ENCODE measurements at places on chromosomes 4 and X. TPM values are rescaled to one million over a fixed set of nuclear protein-coding genes. Genes with fewer than 3 reads are reported as not detected.
A peak's percentile ranks its signal among the peaks of the same experiment; 100 is the strongest.

NCAPG gene
- 3.0 TPM for total RNA-seq

FDCSP gene
- total RNA-seq, result not detected

LRIT3 gene
- not detected for total RNA-seq

TLR3 gene
- total RNA-seq, result 55.0 TPM

ZCCHC18 gene
- total RNA-seq, result 0.14 TPM

DGKK gene
- total RNA-seq, result not detected

TCEAL5 gene
- not detected for total RNA-seq

HDX gene
- 8.6 TPM for total RNA-seq

CUL4B gene
- total RNA-seq, result 47.1 TPM

GSX2 gene
- total RNA-seq, result not detected

NIPAL1 gene
- total RNA-seq, result 51.0 TPM

FOXP3 gene
- not detected for total RNA-seq

DNA sequence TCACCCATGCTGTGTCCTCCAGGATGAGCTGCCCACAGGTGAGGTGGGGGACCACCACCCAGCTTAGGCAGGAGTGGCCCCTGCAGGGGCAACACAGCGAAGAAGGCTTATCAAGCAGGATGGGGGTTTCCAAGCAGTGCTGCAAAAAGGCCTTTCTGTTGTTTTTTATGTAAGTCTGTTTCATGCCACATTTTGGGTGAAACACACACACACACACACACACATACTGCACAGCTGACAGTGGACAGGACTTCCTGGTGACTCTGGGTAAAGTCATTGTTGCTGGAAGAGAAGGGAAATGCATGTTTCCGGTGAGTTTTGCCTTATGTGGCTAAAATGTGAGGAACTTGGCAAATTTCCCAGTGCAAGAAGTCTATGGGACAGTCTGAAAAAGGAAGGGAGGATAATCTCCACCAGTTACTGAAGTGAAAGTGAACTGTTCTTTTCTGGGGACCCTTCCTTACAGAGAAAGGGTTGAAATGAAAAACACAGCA, 119.2 kb downstream of the IRF2 start:
- DNase-seq, result peak; percentile 53

DNA sequence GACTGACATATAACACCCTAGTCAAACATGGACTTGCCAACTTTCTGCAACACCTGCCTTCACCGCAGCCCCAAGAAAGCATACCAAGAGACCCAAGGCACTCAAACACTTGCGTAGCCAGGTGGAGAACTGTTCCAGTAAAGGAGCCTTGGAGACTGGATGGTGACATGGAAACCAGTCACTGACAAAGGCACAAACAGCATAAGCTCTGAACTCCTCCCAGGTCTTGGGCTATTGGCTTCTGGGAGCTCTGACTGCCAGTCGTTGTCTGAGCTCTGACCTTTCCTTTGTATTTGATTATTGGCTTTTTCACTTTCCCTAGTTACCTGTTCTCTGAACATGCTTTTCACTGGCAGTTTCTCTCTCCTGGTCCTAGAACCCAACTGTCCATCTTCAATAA, 38.3 kb downstream of the ARAP2 start:
- DNase-seq, result no peak

GRCh38 chr4:37767546-37767945, 58.9 kb upstream of the PGM2 start:
- DNase-seq, result peak; percentile 64

GRCh38 chrX:70437011-70437410, 7.6 kb upstream of the DLG3 start:
- no peak for DNase-seq

DNA sequence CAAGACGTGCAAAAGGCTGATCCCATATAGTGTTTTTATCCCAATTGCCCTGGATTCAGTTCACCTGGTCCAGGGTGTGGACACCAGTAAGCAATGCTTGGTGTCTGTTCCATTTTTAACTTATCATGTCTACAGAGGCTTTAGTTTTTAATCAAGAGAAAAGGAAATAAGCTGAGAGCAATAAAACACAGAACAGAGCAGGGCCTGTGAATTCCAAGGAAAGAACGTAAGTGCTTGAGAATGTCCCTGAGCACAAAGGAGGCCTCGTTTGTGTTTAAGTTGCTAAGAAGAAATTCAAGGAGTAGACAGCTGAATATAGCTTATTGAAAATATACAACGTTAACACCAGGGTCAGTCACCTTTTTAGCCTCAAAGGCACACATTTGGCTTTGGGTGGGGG, 191.3 kb downstream of the GPC3 start:
- no peak for DNase-seq

GRCh38 chr4:46994007-46994405, 625 bp upstream of the GABRA4 start:
- DNase-seq, result no peak

- no peak for DNase-seq
Observed at GRCh38 chr4:85142451-85142850, 176.0 kb upstream of the WDFY3 start.

DNA sequence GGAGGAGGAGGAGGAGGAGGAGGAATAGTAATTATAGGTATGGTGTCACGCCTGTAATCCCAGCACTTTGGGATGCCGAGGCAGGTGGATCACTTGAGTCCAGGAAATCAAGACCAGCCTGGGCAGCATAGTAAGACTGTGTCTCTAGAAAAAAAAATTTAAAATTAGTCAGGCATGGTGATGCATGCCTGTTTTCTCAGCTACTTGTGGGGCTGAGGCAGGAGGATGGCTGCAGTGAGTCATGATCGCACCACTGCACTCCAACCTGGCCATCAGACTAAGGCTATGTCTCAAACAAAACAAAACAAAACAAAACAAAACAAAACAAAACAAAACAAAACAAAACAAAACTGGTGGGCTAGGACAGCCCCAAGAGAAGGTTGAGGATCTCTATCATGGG, 3.0 kb downstream of the STARD8 start:
- DNase-seq, result no peak

GRCh38 chr4:15163284-15163645, 161.0 kb downstream of the CPEB2 start:
- no peak for DNase-seq

DNA sequence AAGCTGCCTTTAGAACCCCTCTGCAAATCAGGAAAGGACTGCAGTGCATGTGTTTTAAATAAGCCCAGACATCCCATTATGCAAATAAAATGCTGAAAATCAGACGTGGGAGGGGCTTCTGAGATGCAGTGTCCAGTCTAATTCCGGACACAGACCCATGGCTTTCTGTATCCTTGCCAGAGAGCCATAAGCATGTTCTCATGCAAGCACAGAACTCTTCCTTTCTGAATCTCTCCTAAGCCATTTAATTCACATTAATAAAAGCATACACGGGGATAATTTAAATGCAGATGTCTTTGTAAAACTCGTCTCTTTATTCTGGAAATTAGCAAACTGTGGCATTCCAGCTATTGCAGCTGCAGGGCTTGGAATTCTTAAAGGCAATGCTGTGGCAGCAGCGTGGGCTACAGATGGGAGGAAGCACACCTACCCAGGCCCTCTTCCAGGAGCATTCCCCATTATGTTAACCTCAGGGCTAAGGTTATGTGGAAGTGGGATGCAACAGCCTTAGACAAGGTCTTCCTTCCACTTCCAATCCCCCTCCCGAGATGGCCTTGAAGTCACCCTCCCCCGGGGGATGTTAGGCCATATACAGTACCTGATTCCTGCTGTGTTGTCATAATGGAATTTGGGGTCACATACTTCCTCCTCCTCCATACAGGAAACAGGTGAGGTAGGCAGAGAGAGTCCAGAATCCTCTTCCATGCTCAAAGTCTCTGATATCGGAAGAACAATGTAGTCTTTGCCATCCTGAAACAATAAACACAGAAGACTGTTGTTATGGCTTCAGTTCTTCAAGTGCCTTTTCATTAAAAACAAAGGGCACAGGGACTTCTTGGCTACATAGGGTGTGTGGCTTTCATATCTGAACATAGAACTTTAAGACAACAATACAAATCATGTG, 38.1 kb downstream of the KDR start:
- no peak for DNase-seq

DNA sequence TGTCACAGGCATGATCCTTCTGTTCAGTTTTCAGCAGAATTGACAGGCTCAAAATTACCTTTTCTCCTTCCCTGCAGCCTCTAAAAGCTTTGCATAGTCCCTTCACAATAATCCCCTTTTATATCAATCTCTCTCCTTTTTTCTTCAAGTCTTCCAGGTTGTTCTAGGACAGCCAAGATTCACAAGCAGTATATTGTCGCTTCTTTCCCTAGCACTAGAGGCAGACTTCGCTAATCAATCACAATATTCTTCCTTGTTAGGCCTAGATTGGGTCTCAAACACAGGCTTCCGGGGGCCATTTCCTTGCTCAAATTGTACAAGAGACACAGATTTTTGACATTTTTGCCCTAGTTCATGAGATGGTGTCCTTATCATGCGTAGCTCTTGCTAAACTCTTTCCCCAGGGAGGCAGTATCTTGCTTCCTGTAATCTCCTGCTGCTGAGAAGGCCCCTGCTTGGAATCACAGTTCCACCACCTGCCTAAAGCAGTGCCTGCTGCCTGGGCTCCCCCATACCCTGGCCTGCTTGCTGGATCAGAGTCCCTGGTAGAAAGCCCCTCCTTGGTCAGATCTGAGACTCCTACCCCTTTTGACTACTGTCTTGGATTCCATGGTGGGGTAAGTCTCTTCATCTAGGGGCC, 57.3 kb downstream of the DMP1 start:
- DNase-seq, result no peak

- no peak for DNase-seq
Observed at GRCh38 chrX:460823-461640, 74.3 kb upstream of the PPP2R3B start.

- no peak for DNase-seq
Observed at GRCh38 chr4:43296946-43297528, 404.5 kb downstream of the GRXCR1 start.

GRCh38 chr4:68366600-68366999, 16.7 kb upstream of the YTHDC1 start:
- DNase-seq, result no peak

DNA sequence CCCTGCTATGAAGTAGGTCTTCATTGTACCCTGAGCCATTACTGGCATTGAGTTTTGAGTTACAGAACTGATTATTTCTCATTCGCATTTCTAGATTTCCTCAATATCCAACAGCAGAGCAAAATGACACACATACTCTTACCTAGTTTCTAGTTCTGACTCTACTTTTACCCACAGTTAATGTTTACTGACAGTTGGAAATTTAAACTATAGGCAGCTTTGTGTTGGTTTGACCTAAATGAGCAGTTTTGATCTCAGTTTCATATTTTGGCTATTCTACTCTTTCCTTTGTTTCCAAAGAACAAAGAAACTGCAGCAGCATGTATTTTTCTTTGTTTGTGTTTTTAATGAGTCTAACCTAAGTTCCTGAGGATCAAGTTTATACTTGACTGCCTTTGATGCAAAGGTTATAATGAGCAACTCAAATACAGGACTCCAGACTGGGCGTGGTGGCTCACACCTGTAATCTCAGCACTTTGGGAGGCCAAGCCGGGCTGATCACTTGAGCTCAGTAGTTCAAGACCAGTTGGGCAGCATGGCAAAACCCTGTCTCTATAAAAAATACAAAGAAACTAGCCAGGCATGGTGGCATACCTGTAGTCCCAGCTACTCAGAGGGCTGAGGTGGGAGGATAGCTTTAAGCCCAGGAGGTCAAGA, 30.4 kb downstream of the TXK start:
- no peak for DNase-seq

DNA sequence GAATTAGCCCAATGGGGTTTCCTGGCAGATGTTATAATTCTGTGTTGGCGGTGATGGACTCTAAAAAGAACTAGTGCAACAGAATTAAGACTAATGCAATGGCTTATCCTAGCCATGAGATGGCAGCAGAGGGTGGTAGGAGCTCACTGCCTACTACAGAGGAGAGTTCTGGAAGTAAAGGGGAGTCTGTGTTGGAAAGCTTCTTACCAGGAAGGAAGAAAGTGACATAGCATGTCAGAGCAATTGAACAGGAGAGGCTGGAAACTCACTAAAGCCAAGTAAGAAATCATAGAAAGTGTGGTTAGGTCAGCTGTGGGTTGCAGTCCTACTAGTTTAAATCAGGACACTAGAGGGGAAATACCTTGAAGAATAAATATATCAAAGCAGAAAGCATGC, 6.3 kb upstream of the TRPC5OS start:
- no peak for DNase-seq

GRCh38 chr4:14868426-14869395, 133.6 kb upstream of the CPEB2 start:
- DNase-seq, result no peak

- no peak for DNase-seq
Observed at GRCh38 chr4:180900781-180901180, 1342.4 kb upstream of the TENM3 start.

GRCh38 chr4:48329976-48330375, 11.4 kb upstream of the SLAIN2 start:
- no peak for DNase-seq

DNA sequence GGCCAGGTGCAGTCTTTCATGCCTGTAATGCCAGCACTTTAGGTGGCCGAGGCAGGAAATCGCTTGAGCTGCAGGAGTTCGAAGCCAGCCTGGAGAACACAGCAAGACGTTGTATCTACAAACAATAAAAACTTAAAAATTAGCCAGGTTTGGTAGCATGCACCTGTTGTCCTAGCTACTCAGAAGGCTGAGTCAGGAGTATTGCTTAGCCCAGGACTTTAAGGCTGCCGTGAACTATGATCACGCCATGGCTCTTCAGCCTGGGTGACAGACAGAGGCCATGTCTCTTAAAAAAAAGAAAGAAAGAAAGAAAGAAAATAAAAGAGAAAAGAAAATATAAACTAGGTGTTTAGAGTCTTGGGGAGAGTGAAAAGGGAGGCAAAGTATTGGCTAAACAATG, 96.4 kb upstream of the PDE5A start:
- DNase-seq, result no peak

- DNase-seq, result no peak
Observed at GRCh38 chr4:89894649-89895550, at the start of gene MMRN1. Gene MMRN1, plus strand, starts transcription at chr4:89894854. Its CDS starts 118 bp downstream, at chr4:89894972.

DNA sequence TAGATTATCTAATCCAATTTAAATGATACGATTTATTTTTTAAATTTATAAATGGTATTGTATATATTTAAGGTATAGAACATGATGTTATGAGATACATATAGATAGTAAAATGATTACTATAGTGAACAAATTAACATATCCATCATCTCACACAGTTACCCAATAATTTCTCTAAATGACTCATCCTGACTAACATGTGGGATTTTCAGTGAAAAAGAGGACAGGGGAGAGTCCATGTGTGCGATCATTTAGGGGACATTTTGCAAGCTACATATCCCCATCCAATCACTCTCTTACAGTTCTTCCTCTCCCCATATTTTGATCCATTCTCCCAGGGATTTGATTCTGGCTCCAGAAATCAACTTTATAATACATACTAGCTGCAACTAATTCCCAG, 88.2 kb downstream of the ABCB7 start:
- DNase-seq, result no peak

GRCh38 chr4:100081491-100081890, 108.8 kb downstream of the DDIT4L start:
- DNase-seq, result no peak

DNA sequence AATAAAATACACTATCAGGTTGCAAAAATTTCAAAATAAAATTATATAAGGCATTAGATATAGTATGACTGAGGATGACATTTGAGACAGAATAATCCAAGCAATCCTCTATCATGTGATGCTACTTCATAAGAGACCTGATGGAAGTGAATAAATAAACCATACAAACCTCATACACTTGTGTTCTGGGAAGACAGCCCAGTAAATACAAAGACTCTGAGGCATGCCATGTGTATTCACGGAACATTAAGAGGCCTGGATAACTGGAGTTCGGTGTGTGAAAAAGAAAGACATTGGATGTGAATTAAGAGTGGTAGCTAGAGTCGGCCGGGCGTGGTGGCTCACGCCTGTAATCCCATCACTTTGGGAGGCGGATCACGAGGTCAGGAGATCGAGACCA, 364.2 kb downstream of the ADAM29 start:
- no peak for DNase-seq

GRCh38 chrX:150648296-150648940, 44.8 kb upstream of the MTMR1 start:
- no peak for DNase-seq

All from mucosa of descending colon (tissue), 3 donors.